ENCODE measurements at places on chromosomes 5 and 9.

GRCh38 chr5:123285122-123286023, 137.8 kb downstream of the CEP120 start:
- DNase-seq, result no peak

GRCh38 chr9:117028103-117028858, 341.2 kb downstream of the TRIM32 start:
- DNase-seq, result no peak

- DNase-seq, result no peak
These were observed 597.3 kb upstream of the DAB2 start for GRCh38 chr5:40022057-40022456.

DNA sequence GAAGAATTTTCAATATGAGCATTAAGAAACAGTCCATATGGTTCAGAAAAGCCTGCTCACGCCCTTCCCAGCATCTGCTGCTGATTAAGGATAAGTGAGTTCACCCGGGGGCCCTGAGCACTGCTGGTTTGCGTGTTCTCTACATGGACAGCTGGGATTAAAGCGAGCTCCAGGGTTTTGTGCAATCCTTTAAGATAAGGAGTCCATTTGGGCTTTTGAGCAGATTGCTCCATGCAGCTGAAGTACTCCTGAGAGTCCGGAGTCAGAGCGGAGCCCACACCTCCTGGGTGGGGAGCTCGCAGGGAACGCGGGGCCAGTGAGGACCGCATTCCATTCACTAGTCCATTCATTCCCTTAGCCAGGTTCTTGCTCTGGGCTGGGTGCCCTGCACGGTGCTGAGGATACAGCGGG, 149.3 kb upstream of the COL5A1 start:
- no peak for DNase-seq

- no peak for DNase-seq
These were observed 164.6 kb upstream of the MEF2C start for GRCh38 chr5:89047571-89047970.

- no peak for DNase-seq
These were observed 79.4 kb downstream of the WWC1 start for GRCh38 chr5:168370831-168371230.

DNA sequence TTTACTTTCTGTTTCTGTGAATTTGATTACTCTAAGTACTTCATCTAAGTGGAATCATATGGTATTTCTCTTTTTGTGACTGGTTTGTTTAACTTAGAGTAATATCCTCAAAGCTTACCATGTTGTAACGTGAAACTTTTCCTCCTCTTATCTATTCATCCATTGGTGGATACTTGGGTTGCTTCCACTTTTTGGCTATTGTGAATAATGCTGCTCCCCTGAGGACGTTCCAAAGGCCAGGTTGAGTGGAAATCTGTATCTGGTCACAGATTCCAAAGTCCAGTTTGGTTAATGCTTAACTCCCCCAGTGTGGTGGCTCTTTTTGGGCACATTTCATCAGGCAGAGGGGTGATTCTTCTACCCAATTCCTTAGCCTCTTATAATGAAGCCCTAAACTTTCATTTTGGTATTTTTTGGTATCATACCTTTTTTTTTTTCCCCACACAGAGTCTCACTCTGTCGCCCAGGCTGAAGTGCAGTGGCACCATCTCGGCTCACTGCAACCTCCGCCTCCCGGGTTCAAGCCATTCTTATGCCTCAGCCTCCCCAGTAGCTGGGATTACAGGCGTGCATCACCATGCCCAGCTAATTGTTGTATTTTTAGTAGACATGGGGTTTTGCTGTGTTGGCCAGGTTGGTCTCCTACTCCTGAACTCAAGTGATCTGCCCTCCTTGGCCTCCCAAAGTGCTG, 65.4 kb downstream of the CMYA5 start:
- DNase-seq, result no peak

DNA sequence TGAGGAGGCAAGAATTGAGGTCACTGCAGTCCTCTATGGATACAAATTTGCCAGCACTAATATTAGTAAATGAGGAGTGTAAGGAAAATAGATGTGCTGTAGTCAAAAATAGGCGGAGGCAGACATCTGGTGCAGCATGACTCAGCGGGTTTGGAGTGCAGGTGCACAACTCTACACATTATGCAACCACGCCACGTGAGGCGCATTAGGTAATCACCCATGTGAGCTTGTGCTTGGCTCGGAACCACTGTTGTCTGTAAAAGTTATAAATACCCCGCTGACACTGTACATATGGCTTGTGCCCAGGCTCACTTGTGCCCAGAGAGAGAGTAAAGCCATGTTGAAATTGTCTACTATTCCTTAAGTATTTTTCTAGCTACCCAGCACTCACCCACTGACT, 623.5 kb upstream of the NUDT12 start:
- DNase-seq, result no peak

DNA sequence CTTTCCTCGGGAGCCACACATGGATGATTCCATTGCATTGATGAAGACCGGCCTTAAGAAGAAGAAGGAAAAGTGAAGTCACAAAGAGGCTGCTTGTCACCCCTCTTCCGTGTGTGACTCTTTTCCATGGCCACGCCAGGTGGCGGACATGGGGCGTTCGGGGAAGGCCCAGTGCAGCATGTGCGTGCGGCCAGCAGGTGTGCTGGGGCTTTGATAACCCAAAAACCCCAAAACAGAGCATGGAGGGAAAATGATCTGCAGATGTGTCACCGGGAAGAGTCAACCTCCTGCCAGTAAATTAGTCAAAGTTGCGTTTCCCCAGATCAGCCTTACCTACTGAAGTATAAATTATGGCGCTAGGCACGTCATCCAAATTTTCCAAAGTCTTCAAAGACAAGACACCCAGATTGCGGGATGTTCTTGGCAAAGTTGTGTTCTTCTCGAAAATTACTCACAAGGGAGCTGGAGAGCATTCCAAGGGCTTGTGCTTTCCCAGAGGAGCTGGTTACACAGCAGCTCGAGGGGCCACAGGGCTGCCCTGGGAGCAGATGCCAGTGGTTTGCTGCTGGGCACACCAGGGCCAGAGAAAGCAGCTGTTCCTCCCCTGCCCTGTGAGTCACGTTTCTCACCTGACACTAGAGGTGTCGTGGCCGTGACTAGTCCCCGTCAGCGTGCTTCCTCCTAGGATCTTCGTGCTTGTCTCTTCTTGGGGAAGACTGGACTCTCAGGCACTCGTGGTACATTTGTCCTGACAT, 53.9 kb downstream of the IRX2 start:
- DNase-seq, result no peak

DNA sequence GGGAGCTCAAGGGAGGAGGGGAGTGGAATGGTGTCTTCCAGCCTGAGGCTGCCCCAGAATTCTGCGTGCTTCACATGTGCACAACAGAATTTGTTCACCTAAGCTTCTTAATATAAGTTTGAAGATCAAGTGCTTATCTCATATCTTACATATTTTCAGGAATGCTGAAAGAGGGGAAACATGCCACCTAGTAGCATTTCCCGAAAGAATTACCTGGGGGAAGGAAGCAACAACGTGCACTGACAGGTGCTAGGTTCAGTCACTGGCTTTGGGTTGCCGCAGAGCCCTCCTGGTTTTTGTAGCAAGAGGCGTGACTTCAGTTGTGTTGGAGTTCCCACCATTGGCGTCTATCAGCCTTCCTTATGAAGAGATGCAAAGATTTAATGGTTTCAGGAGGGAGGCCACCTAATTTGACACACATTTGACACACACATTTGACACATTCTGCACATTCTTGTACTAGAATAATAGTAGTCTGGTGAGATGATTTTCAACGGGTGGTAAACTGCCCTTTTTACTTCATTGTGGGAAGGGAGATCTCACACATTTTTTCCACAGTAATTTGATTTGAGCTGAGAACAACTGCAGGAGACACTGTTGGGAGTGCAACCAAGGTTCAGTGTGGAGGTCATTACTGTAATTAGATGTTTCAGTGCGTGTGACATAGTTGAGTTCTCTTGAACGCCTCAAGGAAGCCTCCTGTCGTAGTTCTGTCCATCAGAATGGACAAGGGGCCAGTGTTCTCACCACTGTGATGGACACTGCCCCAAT, 481.3 kb downstream of the CCDC171 start:
- no peak for DNase-seq

- no peak for DNase-seq
These were observed 42.3 kb downstream of the MACROH2A1 start for GRCh38 chr5:135356522-135357318.

- DNase-seq, result no peak
These were observed 6.8 kb upstream of the FST start for GRCh38 chr5:53473633-53474032.

DNA sequence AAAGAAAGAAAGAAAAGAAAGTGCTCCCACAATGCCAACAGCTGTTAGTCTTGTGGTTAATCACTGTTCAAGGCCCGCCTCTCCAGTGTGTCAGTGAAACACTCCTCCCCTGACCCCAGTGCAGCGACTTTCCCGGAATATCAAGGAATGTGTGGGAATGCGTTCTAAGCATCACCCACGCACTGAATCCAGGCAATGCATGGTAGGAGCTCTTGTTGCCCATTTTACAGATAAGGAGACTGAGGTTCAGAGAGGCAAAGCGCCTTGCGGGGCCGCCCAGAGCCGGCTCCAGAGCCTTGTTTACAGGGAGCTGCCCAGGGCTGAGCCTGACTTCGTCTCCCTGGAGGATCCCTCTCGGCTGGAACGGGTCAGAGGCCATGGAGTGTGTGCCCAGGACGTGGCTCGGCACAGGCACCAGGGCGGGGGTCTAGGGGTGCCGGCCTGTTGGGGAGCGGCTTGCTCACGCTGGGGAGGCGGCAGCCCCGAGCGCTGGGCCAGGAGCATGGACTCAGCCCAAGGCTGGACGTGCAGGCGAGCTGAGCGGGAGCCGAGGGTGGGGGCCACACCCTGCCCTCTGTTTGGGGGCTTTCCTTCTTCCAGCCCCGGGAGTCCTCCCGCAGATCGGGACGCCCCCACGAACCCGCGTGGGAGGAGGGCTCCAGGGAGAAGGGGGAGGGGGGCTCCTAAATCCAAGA, 823 bp downstream of the ST6GALNAC6 start:
- DNase-seq, result no peak

DNA sequence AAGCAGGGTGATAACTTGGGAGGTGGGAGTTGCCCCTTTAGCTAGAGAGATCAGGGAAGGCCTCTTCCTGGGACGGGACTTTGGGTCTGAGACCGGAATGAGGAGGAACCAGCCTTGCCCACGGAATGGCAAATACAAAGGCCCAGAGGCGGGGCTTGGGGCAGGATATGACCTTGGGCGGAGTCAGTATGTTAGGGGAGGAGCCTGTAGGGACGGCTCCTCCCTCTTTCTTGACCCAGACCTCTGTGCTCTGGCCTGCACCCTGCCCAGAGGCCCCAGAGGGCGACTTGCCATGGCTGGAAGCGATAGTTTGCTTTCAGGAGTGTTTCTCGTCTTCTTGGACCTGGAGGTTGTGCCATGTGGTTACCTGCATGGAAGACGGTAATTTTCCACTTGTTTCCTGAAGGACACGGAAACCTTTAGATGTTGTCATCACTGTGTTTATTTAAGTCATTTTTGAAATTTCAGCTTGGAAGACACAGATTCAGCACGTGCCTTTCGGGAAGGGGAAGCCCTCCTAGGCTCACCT, 85.6 kb downstream of the DAB2IP start:
- no peak for DNase-seq

- no peak for DNase-seq
These were observed 45.6 kb upstream of the TLE4 start for GRCh38 chr9:79526149-79526672.

Measured in activated CD8-positive, alpha-beta memory T cell treated with anti-CD3 and anti-CD28 coated beads for 4 hours (primary cell).